Mesothelial cell of epicardium (in vitro differentiated cells): ENCODE measurements at places on chromosomes 5 and 9. TPM values are rescaled to one million over a fixed set of nuclear protein-coding genes. Genes with fewer than 3 reads are reported as not detected.

NCS1 gene
- total RNA-seq = 44.7 to 47.1 TPM (median 44.8 TPM) in 3 replicates

SAXO1 gene
- total RNA-seq = 0.13 to 0.43 TPM (median 0.38 TPM) in 3 replicates

RALGDS gene
- 78.9 to 83.5 TPM (median 82.9 TPM) in 3 replicates for total RNA-seq

FGF1 gene
- total RNA-seq = 0.07 TPM in 1 of 3 replicates, not detected in the others

PCDHB14 gene
- total RNA-seq = 7.1 to 8.6 TPM (median 7.7 TPM) in 3 replicates

GRCh38 chr9:127223266-127223665 is 41.3 kb upstream of the GARNL3 start:
- peaks cover 5% of the 10 kb centered on the region for H3K27me3 ChIP-seq
- H3K4me3 ChIP-seq = peak overlapping the region; percentile 18
- peak overlapping the region; percentile 14 for H3K27ac ChIP-seq
- H3K36me3 ChIP-seq = peaks cover 1% of the 10 kb centered on the region
- peaks cover 10% of the 10 kb centered on the region for H3K4me1 ChIP-seq

DNA sequence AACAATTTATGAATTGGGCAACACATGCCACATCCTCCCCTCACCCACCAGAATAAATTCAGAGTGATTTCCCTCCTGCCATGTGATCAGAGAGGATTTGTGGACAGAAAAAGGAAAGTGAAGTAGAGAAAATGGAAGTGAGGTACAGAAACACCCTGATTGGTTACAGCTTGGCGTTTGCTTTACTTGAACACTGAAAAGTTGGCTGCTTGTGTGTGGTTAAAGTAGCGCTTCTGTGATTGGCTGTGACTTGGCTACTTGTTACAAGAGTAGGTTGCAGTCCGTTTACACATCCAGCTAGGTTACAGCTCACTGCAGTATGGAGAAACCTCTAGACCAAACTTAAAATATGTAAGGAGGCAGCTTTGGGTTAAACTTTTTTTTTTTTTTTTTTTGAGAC is 205.2 kb upstream of the ZNF608 start:
- DNase-seq = no peak
- H3K4me3 ChIP-seq = no peak overlapping the region
- H3K27ac ChIP-seq = no peak overlapping the region

DNA sequence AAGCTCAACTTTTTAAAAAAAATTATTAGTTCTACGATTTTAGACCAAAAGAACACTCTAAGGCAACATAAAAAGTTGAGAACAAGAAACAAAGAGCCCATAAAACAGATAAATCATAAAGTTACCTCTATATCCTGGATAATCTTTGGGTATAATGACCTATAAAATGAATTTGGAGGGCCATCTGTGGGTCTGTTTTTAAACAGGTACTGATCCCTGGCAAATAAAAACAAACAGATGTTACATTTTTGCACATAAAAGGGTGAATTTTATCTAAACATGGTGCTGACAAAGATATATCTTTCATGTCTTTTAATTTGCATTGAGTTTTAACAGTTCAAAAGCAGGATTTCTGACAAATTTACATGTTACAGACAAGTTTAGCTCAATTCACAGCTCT is 107.6 kb downstream of the FBXW11 start:
- H3K4me3 ChIP-seq = no peak overlapping the region
- peaks cover 22% of the 10 kb centered on the region for H3K4me1 ChIP-seq
- DNase-seq = no peak
